ENCODE measurements at places on chromosomes 4 and X.
A peak's percentile ranks its signal among the peaks of the same experiment; 100 is the strongest.

DNA sequence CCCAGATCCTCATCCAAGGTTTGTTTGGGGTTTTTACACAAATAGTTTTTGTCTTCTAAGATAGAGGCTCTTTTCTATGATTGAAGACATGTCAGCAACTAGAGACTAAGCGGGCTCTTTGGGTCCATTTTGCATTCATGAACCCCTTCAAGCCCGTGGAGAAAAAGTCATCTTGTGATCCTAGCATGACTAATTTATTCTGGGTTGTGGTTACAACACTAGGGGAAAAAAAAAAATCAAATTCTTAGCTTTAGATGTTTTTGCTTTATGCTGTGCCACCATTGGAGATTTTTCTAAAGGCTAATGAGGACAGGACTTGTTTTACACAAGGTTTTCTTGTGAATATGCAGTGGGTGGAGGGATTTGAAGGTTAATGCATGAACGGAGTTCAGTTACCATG lies 440.0 kb downstream of the PCDH7 start:
- no peak for DNase-seq

GRCh38 chr4:188109157-188109755 lies at the start of gene TRIML2:
Gene TRIML2 (minus strand): TSS chr4:188109603. CDS start chr4:188105368, 4,235 bp downstream.
- no peak for DNase-seq

- no peak for DNase-seq
These were observed 12.0 kb downstream of the ZFYVE28 start for GRCh38 chr4:2406406-2406805.

DNA sequence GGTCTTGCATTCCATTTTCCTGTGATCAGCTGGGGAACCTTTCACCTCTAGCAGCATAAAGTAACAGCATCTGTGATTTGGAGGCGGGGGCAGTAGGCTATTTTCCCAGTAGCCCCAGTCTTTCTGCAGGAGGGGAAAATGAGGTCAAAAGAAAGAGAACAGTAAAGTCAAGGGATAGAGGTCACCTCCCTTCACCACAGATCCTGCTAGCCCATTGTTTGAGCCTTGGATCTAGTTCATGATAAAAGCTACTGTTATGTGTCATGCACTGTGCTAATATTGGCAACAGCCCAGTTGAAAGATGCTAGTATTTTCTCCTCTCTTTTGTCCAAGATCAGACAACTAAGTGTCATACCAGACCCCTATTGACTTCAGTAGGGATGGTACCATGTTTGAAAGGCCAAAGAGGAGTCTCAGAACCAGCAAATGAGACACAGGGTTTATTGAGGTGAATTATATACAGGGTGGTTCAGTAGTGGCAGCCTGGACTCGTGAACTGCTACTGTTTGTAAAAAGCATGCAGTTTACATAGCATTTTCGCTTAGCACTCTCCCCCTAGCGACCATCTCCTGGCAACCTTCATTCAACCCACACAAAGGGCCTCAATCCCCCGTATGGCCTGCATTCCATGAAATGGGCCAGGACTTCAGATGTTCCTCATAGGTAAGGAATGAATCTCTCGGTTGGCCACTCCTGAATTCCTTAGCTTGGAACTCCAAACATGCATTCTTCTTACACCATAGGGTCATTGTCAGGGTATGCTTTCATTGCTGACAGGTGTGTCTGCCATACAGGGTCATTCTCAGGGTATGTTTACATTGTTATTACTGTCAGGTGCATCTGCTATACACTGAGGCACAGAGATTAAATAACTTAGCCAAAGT lies 170.0 kb upstream of the FRMPD4 start:
- DNase-seq, result no peak

DNA sequence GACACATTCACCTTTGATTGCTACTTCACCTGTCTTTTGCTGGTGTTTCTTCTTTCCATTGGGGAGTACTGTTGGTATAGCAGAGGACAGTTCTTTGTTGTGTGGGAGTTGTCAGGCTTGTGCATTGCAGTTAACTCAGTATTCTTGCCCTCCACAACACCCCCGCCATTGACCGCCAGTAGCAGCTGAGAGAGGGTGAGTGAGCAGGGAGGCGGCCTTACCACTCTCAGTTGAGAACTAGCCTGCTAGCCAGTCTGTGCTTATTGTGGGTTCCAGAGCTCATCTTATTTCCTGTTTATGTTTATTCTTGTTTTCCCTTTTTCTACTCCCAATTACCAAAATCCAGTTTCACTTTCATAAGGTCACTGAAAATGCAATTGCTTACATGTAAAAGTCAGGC lies 52.2 kb downstream of the STIM2 start:
- no peak for DNase-seq

- no peak for DNase-seq
These were observed 61.1 kb upstream of the MTM1 start for GRCh38 chrX:150507251-150507856.

GRCh38 chrX:18548996-18549395 lies 122.9 kb downstream of the RS1 start:
- DNase-seq, result no peak

DNA sequence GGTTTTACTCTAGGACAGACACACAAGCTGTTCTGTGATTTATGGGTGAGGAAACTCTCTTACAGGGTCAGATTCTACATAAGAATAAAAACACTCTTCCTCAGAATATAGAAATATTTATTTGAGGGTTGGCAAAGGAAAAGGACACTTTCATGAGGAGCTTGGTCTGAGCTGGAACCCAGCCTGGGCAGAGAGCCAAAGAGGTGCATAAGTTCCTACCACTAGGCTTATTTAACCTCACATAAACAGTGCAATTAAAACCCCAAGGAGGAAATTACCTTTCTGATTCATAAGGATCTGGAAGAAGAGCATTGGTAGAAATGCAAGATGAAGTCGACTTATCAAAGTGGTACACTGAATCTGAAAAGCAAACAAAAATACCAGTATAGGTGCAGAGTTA lies 32.9 kb downstream of the SETD7 start:
- DNase-seq, result no peak

DNA sequence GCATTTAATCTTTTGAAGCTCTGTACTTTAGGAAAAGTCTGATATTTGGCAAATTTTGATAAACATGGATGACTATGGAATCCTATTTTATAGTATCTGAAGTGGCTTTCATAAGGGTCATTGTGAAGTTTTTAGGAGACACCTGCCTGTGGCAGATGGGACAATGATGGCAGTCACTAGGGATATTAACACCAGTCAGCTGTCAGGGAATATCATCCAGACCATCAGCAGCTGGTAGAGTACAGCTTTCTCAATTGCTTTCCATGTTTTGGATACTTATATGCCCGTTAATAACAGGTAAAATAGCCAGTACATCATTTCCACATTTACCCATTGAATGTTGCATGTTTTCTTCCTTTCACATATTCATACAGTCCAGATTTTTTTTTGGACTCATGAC lies 39.1 kb downstream of the NPNT start:
- no peak for DNase-seq

DNA sequence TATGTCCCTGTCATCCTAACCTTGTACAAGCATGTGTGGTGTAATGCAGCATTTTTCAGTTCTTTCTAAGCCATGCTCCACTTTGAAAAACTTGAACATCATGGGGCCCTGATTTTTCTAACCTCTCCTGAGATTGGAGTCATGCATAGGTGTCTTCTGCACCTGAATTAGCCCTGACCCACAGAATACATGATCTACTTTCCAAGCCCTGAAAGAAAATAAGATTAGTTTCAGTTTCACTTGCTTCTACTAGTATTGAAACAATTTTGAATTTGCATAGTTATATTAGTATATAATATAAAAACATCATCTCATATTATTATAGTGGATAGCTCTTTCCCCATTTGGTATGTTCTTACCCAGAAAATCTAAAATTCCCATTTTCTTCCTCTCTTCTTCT lies 178.2 kb downstream of the HS3ST1 start:
- no peak for DNase-seq

GRCh38 chrX:29447867-29448266 lies 767.5 kb upstream of the MAGEB2 start:
- no peak for DNase-seq

GRCh38 chr4:72326692-72327632 lies 242.1 kb downstream of the ADAMTS3 start:
- DNase-seq, result no peak

DNA sequence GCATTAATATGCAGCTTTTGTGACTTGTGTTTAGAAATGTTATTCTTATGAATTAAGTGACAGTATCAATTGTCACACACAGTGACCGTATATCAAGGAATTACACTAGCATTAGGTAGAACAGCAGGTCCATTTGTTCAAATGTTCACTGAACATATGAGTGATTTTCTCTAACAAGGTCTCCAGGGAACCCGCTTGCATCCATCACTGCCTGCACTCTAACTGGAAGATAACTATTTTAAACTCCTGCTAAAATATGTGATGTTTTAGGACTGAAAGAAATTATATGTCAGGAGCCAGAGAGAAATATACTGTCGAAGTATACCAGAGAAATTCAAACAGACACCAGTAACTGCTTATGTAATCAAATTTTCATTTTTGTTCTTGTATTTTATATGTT lies 1395.7 kb downstream of the PCDH18 start:
- no peak for DNase-seq

DNA sequence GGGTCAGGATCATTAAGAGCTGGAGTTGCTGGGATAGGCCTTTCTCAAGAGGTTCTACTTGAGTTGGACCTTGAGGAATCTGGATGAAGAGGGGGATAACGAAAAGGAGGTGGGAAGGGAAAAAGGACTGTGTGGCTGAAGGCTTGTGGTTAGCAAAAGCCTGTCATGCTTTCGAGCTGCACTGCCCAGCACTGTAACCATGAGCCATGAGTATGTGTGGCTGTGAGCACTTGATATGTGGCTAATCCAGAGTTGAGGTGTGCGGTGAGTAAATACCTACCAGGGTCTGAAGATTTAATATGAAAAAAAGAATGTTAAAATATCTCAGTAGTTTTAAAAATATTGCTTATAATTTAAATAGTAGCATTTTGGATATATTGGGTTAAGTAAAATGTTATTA lies 11.4 kb downstream of the TMEM165 start:
- DNase-seq, result no peak

DNA sequence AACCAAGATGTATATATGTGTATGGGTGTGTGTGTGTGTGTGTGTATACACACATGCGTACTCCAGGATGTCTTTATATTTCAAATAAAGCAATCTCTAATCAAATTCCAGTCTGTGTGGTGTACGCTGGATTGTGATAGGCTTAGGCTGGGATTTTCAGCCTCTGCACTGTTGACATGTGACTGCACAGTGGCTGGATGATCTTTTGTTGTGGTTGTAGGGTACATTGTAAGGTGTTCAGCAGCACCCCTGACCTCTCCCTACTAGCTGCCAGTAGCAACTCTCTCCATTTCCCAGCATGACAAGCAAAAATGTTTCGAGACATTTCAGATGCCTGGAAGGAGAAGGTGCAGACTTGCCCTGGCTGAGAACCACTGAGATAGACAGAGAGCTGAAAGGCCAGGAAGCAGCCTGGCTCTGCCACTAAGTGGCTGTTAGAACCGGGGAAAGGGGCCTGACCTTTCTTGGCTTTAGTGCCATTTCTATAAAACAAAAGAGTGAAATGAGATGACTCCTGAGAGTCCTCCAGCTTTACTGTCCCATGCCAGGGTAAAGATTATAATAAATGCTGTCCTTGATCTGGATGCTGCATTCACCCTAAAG lies 10.5 kb downstream of the PGM2 start:
- DNase-seq, result no peak

GRCh38 chr4:57018980-57019379 lies 40.3 kb downstream of the POLR2B start:
- DNase-seq, result no peak

DNA sequence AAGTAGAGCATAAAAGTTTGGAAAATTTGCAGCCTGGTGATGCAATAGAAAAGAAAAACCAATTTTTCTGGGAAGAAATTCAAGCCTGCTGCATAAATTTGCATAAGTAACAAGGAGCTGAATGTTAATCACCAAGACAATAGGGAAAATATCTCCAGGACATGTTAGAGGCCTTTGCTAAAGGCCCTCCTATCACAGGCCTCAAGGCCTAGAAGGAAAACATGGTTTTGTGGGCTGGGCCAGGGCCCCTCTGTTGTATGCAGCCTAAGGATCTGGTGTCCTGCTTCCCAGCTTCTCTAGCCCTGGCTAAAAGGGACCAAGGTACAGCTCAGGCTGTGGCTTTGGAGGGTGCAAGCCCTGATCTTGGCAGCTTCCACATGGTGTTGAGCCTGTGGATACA lies 6.2 kb upstream of the RTL3 start:
- no peak for DNase-seq

- DNase-seq, result no peak
These were observed 148.8 kb downstream of the NWD2 start for GRCh38 chr4:37393321-37393720.

- no peak for DNase-seq
These were observed 418.9 kb upstream of the RPS6KA3 start for GRCh38 chrX:20685652-20686051.

DNA sequence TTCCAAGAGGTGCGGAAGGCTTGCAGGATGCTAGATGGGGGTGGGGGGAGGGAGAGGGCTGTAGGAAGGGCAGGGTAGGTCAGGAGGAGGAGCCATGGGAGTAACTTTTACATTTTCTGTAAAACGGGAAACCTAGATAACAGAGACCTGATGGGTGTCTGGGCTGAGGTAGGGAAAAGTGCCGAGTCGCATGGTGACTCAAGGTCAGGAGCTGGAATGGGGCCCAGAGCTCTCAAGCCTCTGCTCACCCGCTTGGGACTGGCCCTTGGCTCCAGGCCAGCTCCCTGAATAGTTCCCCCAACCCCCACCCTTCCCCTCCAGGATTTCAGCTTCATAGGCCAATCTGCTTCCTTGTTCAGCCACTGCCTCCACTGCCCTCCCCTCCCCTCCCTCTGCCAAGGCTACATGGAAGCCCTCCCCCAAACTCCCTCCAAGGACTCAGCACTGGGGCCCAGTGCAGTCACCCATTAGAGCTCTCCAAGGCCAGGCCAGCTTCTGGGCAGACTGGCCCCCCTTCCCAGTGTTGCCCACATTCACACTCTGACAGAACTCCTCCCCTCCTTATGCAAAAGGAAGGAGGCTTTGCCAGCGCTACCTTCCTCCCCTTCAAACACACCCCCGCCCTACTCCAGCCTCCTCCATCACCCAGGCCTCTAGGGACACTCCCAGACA lies 43.6 kb downstream of the TSC22D3 start:
- DNase-seq, result peak; percentile 92

- no peak for DNase-seq
These were observed 1.1 kb downstream of the GABRA2 start for GRCh38 chr4:46388857-46389256.

DNA sequence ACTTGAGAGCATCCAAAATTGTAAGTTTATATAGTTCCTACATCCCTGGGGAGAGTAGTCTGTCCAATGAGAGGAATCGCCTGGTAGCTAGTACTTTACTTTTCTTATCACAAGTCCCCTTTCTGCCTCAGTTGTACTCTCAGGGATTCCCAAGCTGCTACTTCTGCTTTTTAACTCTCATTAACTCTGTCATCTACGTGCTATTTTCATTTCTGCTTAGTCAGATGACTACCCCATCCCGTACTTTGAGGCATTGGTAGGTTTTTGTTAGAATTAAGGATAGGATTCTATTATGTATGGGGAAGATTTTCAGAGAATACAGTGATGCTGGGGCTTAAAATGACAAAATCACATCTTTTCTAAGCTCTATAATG lies 24.7 kb downstream of the RBPJ start:
- no peak for DNase-seq

GRCh38 chrX:100931925-100932285 lies 3.2 kb upstream of the XKRX start:
- DNase-seq, result no peak

- DNase-seq, result no peak
These were observed 49.5 kb downstream of the HS6ST2 start for GRCh38 chrX:132908891-132909290.

- DNase-seq, result no peak
These were observed 105.8 kb upstream of the DCLK2 start for GRCh38 chr4:149972407-149972806.

Data from mesenteric fat pad (tissue), 1 donor.